Kidney epithelial cell (primary cell): ENCODE measurements at places on chromosomes 12 and 14. TPM values are rescaled to one million over a fixed set of nuclear protein-coding genes. Genes with fewer than 3 reads are reported as not detected.

The MMAB gene
- 39.8 and 48.1 TPM in 2 replicates for total RNA-seq

The RHEBL1 gene
- 3.8 and 5.1 TPM in 2 replicates for total RNA-seq

The LYZ gene
- 0.07 and 0.08 TPM in 2 replicates for total RNA-seq

The KLHL33 gene
- total RNA-seq: 0.08 TPM in 1 of 2 replicates, not detected in the other

The NYNRIN gene
- 6.0 and 6.3 TPM in 2 replicates for total RNA-seq
